ENCODE measurements at places on chromosomes 6 and 20. TPM values are rescaled to one million over a fixed set of nuclear protein-coding genes. Genes with fewer than 3 reads are reported as not detected.
A peak's percentile ranks its signal among the peaks of the same experiment; 100 is the strongest.

DEFB123 gene
- not detected for total RNA-seq

DPPA5 gene
- total RNA-seq = not detected

- DNase-seq = no peak
Measured at GRCh38 chr6:110687326-110687725, 127.9 kb downstream of the CDK19 start.

DNA sequence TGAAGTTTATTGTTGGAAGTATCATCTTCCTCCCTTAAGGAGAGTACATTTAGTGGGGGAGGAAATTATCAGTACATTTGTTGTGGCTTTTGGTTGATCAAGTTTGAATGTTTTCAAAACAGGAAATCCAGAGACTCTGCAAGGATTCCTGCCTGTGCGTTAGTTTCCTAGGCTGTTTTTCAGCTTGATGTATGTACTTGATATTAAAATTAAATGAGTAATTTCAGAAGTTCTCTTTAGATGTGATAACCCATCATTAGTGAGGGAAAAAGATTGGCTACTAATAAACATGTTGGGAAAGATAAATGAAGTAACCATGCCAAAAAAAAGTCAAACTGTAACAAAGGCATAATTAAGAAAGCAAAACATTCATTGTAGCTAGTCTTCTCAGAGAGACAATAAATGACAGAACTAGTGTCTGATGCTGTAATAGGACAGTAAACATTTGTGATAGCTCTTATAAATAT is 88.0 kb upstream of the TULP1 start:
- peak; percentile 46 for DNase-seq

- DNase-seq = no peak
Measured at GRCh38 chr6:75551367-75551952, 50.2 kb upstream of the SENP6 start.

PTK6 gene
- 0.45 TPM for total RNA-seq

DNA sequence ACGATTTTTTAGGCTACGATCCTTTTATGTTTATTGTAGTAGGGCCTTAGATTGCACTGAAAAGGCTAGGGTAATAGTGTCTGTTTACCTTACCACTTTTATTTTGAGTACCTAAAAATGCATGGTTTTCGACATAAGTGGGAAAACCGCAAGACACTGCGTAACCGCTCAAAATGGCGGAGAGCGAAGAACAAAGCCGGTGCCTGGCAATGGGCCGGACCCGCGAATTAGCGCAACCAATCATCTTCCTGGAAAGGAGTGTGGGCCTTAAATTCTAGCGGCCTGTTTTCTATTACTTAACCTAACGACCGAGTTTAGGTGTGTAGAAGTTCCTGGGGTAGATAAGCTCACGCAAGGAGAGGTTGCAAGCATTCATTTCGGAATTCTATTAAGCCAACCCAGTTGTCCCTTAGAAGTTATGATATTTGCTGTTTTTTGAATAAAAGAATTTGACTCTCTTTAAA is 118.0 kb downstream of the HFE start:
- peak; percentile 88 for DNase-seq

DNA sequence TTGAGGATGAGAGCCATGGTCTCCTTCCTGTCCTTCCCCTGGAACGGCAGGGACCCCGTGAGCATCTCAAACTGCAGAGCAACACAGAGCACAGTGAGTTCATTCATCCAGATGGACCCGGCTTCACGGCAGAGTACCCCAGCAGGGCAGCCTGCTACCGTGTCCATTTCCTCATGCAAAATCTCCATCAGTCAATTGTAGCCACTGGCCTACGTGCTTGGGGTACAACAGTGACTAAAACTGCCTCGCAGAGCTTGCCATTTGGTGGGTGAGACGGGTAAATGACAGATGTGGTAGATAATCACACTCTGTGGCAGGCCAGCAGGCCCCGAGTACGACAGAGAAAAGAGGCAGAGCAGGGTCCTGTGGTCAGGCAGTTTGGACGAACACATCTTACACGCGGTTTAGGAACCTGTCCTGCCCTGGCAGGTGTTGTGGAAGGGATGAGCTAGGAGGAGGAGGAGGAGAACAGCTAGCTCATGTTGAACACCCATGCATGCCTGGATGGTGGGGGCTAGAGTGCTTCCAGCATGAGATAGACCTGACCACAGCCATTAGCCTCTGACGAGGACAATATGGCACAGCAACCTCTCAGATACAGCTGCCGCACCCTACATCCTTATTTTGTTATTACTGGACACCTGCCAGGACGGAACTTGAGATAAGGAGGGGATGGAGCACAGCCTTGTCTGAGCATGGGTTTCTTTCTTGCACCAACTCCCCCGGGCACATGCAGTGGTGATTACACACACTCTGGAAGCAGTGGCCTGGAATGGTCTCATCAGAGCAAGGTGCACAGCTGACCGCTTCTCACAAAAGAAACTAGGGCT is 95.6 kb downstream of the RAMACL start:
- DNase-seq = peak; percentile 83

C6orf132 gene
- total RNA-seq = 0.75 TPM

PNPLA1 gene
- not detected for total RNA-seq

- DNase-seq = peak; percentile 59
Measured at GRCh38 chr6:122799916-122800686, 11.0 kb downstream of the SMPDL3A start.

RIPPLY2 gene
- total RNA-seq = not detected

GRCh38 chr6:115728171-115728570 is 332.5 kb downstream of the FRK start:
- no peak for DNase-seq

DNA sequence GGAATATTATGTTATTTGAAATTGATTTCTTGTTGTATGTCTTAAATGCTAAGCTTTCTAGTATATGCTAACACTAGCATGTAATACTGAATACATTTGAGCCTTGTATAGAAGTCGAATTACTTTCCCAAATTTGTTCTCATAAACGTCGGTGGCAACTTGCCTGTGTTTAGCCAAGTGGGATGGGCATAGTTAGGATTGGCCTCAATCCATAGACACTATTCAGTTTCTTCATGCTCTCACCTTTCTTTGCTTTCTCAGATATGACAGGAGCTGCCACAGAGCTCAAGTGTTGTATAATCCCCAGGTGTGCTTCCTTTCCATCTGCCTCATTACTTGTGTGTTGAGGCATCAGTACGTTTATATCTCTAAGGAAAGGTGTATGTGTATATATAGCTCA is 19.3 kb downstream of the ZNF334 start:
- no peak for DNase-seq

- peak; percentile 28 for DNase-seq
Measured at GRCh38 chr6:75546381-75546780, 52.8 kb upstream of the FILIP1 start.

GRCh38 chr6:43207286-43207685 is 22.0 kb downstream of the DNPH1 start:
- no peak for DNase-seq

- DNase-seq = no peak
Measured at GRCh38 chr6:38762848-38763247, 47.7 kb downstream of the DNAH8 start.

DNA sequence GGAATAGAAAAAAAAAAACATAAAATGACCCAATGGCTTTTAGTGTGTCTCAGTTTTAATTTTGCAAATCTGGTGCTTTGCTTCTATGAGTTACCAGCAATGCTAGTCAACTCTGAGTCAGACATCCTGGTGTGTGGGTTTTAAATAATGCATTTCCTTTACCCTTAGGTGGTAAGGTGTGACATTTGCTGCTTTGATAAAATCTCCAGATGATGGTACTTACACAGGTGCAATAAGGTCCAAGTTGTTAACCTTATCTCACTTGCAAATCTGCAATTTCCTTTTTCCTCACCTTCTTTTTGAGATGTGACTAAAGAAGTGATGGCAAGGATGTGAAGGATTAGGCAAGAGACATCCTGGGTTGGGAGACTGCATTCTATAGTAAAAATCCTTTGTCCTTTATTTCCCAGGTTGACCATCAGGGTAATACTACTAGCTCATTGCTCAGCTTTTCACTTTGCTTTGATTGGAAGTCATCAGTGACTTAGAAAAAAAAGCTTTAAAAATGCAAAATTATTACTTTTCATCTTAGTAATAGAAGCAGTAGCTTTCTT is 818.5 kb upstream of the FLRT3 start:
- DNase-seq = no peak

SAMD10 gene
- total RNA-seq = 1.2 TPM

GRCh38 chr20:22583773-22584521 is 425 bp downstream of the FOXA2 start:
- DNase-seq = no peak

DNA sequence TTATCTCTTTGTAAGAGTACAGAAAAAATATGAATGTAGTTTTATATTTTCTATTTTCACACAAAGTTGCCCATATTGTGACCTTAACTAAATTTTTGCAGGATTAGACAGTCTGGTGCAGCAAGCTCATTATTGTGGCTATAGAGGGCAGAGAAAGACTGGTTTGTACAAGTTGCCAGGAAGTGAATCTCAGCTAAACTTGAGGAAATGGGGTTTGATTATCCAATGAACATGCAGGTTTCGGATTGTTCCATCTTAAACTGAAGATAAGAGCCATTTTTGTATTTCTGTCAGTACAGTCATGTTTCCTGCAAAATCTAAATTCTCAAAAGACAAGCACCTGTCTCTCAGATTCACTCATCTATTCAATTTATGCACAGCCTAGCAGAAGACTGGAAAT is 390.9 kb downstream of the MMUT start:
- peak; percentile 20 for DNase-seq

DNA sequence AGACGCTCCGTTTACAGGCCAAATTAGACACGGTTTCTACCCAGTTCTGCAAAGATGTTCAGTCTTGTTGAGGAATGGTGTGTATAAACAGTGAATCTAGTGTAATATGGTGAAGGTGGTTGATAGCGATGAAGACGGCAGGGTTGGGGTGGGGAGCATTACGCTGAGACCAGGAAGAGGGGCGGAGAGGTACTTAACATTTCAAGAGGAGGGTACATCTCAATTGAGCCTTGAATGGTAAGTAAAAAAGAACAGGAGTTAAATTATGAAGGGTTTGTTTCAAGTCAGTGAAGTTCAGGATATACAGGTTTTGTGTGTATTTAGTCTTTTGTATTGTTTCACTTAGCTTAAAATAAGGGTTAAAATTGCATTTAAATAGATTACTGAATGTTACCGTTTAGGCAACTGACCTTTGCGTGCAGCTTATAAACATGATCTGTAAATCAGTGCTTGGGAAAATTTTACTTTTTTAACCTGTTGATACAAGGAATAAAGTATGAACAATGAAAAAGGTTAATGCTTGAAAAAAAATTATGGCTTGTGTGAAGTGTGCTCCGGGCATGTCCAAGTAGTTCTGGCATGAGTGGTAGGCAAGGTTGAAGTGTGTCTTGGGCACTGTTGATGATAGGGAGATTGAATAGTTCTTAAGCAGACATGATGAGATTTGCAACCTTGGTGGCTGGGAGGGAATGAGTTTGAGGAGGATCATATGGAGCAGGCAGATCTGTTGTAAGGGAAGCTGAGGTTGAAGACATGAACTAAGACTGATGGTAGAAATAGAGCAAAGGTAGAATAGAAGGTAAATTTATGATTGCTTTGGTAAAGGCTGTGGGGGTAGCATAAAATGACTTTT is 842 bp downstream of the POLR1C start:
- no peak for DNase-seq

RPP21 gene
- 53.9 TPM for total RNA-seq

- DNase-seq = no peak
Measured at GRCh38 chr6:14051355-14051754, 66.2 kb upstream of the CD83 start.

DNA sequence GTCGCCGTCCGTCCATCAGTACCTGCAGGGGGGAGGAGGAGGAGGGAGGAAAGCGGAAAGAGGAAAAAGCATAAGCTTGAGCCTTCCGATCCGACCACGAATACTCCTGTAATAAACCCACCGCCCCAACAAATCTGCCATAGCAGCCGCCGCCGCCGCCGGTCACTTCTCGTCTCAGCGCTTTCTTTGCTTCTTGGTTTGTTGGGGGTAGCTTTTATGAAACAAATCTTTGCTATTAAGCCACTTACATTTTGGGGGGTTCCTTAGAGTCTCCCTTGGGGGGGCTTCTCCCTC is 277 bp downstream of the ADGRB3 start:
- no peak for DNase-seq

ADTRP gene
- total RNA-seq = 0.64 TPM

- DNase-seq = no peak
Measured at GRCh38 chr20:49656304-49656703, 57.4 kb downstream of the B4GALT5 start.

DNA sequence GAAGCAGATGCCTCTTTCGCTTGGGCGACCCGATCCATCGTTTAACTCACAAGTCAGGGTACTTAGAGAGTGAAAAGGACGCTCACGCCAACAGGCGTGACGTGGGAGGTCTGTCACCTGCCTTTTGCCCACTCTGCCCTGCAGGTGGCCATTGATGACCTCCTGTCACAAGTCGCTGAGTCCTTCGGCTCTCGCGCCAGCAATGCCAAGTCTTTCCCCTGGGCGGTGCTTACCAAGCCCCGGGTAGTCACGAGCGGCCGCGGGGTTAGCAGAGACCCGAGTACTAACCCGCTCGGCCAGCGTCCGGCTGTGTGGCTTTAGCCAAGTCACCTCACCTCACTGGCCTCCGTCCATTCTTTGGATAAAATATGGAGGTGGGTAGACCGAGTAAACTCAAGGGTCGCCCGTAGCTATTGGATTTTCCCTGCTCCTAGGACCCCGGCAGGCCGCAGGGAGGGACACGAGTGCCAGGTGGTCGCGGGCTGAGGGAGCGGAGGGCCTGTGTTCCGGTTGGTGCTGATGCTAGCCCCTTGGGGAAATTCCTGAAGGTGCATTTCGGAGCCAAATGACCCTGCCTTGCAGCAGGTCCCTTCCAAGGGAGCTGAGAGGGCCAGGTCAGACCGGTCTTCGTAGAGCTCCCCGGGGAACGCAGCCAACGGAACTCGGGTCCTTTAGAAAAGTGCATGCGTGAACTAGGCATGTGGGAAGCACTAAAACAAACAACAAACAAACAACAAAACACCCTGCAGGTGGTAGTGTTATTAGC is 668 bp downstream of the PKIB start:
- peak; percentile 3 for DNase-seq

LCA5 gene
- 3.6 TPM for total RNA-seq

All from LHCN-M2 (cell line).